Activated naive CD4-positive, alpha-beta T cell (primary cell): ENCODE measurements at places on chromosomes 13 and 19.

- DNase-seq = no peak
Observed at GRCh38 chr19:18603255-18603957, 3.2 kb downstream of the CRLF1 start.

GRCh38 chr13:92896842-92897241 lies 329.8 kb upstream of the GPC6 start:
- DNase-seq = no peak

DNA sequence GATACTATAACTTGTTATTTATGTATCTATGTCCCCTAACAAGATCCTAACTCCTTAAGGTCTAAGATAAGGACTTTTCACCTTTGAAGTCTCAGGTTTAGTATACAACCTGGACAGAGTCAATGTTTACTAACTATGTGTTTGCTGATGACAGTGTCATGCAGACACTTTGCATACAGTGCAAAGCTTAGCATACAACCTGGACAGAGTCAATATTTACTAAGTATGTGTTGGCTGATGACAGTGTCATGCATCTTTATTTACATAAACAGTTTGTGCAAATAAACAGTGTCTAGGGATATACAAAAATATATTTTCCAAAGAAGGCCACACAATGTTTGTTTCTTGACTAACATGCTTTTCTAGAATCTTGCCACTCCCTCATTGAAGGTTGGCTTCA lies 34.7 kb downstream of the DCT start:
- no peak for DNase-seq

- peak; percentile 65 for DNase-seq
Observed at GRCh38 chr19:9584073-9584833, at the start of gene ZNF121. ZNF121 (minus strand) TSS chr19:9584504; CDS start chr19:9568097, 16,407 bp downstream.

DNA sequence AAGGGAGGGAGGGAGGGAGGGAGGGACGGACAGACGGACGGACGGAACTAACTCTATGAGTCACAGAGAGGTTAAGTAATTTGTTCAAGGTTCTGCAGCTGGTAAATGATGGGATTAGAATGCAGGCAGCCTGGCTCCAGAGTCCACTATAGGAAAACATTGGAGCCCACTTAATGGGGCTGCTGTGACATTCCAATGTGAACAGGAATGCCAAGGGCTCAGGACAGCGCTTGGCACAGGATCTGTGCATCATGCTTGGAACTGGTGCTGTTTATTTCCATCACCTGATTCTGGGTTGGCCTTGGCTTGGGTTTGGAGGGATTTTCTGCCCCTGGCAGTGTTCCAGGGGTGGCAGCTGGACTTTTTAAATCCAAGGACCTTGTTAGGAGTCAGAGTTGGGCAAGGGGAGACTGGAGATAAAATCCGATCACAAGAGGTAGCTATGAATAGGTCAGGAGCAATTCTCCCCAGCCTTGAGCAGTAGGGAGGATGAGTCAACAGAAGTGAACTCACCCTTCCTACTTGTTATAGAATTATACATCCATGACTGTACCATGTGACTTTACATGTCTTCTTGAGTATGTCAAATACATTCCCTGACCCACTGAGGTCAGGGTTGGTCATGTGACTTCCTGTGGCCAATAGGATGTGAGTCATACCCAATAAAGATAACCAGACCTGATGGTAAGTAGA lies 7.8 kb upstream of the HIF3A start:
- no peak for DNase-seq

DNA sequence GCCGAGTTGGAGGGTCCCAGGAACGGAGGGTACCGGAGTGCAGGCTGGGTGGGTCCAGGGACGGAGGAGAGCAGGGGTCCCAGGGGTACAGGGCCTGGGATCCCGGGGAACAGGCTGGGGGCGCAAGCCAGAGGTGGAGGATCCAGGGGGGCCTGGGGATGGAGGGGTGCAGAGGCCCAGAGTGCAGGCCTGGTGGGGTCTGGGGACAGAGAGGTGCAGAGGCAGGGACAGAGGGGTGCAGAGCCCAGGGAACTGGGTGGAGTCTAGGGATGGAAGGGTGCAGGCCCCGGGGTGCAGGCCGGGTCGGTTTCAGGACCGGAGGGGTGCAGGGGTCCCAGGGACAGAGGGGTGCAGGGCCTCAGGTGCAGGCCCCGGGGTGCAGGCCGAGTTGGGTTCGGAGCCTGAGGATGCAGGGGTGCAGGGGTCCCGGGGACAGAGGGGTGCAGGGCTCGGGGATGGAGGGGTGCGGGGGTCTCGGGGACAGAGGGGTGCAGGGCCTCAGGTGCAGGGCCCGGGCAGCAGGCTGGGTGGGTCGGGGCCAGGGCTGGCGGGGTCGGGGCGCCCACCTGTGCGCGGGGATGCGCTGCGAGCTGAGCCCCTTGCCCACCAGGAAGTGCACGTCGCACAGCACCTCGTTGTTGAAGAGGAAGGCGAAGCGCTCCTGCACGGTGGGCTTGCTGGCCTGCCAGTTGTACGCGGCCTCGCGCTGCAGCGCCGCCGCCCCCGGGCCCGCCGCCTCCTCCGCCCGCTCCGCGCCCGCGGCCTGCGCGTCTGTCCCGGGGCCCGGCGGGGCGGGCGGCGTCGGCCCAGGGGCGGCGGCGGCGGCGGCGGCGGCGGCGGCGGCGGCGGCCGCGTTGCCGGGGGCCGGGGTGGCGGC lies 545 bp downstream of the BTBD2 start:
- no peak for DNase-seq

DNA sequence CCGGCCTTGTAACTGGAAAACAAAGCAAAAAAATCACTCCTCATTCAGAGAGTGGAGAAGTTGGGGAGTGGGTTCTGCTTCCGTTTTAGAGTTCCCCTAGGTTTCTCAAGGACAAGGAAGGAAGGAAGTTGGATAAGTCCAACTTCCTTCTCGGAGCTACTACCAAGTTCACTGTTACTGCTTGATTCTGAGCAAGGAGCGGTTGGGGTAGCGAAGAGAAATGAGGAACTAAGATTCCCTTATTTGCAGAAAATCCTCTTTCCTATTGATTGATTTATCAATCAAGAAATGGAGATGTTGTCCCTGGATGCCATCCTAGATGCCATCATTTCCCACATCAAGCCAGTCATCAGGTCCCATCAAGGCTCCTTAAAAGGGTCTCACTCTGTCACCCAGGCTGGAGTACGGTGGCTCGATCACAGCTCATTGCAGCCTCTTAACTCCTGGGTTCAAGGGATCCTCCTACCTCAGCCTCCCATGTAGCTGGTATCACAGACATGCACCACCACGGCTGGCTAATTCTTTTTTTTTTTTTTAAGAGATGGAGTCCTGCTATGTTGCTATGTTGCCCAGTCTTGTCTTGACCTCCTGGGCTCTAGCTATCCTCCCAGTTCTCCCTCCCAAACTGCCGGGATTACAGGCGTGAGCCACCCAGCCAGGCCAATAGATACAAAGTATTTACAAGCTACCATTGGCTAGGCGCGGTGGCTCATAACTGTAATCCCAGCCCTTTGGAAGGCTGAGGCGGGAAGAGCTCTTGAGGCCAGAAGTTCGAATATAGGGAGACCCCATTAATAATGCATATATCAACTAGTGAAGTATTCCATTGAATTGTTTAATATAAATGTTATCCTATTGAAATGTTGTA lies 809 bp upstream of the B9D2 start:
- no peak for DNase-seq

- DNase-seq = no peak
Observed at GRCh38 chr13:42893214-42893671, 98.8 kb downstream of the EPSTI1 start.

- no peak for DNase-seq
Observed at GRCh38 chr13:44746690-44747089, 170.6 kb upstream of the TSC22D1 start.

- no peak for DNase-seq
Observed at GRCh38 chr13:43411741-43412140, 375.0 kb downstream of the ENOX1 start.

- DNase-seq = no peak
Observed at GRCh38 chr13:78524936-78525335, 78.4 kb downstream of the POU4F1 start.

DNA sequence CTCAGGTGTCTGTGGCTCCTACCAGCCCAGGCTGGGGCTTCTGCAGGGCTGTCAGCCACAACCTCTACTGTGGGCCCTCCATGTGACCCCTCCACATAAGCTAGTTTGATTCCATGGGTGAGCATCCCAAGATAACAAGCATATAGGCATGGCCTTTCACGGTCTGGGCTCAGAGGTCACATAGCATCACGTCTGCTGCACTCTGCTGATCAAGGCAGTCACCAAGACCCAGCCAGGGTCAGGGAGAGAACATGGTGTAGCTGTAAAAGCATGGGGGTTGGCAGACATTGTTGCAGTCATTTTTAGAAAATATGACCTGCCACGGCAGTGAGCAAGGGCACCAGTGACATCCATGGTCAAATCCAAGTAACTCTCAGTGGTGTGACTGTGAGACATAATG lies 698.8 kb downstream of the UQCRFS1 start:
- no peak for DNase-seq

DNA sequence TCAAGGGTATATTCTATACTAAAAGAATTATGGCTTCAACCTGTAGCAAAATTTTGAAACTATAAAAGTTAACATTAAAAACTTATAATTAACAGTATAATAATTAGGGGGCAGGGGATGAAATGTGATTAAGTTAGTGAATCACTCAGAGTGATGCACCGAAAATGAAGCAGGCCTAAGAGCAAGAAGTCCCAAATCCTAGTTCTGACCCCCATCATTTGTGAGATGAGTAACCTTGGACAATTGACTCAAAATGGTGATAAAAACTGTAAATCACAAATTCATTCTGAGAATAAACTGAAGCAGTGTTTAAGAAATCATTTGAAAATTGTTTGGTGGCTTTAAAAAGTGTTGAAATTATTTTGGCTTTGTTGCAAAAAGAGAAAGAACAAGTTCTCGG lies 56.8 kb downstream of the KLF12 start:
- DNase-seq = no peak

DNA sequence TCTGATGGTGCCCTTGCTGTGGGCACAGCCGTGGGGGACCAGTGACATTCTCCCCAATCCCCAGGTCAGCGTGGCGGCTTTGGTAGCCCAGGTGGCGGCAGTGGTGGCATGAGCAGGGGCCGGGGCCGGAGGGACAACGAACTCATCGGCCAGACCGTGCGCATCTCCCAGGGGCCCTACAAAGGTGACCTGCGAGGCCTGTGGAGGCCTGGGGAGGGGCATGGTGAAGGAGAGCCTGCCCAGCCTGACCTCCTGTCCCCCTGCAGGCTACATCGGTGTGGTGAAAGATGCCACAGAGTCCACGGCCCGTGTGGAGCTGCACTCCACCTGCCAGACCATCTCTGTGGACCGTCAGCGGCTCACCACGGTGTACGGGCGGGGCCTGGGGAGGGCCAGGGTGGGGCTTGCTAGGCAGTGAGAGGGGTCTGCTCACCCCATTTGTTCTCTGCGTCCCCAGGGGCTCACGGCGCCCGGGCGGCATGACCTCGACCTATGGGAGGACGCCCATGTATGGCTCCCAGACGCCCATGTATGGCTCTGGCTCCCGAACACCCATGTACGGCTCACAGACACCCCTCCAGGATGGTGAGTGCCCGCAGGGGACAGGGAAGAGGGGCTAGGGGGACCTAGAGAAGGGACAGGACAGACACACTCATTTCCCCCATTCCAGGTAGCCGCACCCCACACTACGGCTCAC lies 7.7 kb upstream of the TIMM50 start:
- no peak for DNase-seq

GRCh38 chr19:10582091-10582490 lies 5.0 kb downstream of the AP1M2 start:
- no peak for DNase-seq

DNA sequence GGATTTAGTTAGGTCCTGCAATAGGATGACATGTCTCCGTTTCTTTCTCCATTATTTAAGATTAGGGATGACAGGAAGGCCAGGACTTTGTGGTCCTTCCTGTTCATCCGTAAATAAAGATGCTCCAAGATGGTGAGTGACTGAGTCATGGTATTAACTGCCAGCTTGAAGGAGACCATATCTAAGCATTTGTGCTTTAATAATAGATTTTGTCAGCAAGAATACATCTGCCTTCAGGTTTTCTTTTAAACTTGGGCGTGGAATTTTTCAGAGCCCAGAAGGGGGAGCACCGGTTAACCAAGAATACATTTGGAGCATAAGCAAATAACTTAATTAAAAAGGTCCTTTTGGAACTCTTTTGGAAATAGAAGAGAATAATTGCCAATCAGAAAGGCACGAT lies 68.2 kb downstream of the ARHGAP35 start:
- no peak for DNase-seq

DNA sequence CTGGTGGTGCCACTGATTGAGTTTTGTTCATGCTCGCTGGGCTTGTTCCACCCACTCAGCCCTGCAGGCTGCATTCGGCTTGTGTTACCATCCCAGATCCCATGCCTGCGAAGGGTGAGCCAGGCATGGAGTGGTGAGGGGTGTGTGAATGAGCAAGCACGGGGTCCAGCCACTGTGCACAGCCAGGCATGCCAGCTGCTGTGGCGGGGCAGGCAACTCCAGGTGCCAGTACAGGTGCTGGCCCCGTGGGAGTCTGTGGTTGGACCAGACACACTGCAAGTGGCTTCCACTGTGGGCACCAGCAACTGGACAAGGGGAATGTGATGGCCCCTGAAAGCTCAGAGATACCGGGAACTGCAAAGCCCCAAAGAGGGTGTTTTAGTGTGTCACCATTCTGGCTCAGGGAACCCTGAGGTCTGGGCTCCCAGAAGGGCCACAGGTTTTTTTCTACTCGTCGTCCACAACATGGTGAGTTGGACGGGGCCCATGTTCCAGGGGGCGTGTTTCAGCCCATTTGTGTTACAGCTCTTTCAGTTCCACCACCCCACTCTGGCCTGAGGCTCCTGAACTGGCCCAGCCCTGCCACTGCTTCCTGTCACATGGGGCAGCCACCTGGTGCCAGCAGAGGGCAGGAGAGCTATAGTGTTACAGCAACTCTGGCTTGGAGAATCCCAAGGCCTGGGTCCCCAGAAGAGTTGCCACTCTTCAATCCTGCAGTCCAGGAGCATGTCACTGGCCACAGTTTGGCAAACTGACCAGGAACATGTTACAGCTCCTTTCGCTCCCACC lies 217.0 kb upstream of the OBI1 start:
- DNase-seq = no peak

GRCh38 chr19:39372047-39372802 lies 18.7 kb downstream of the PAF1 start:
- no peak for DNase-seq

- DNase-seq = no peak
Observed at GRCh38 chr13:64753233-64754000, 2476.7 kb downstream of the PCDH9 start.

- DNase-seq = no peak
Observed at GRCh38 chr19:51726049-51726448, 2.3 kb upstream of the HAS1 start.

DNA sequence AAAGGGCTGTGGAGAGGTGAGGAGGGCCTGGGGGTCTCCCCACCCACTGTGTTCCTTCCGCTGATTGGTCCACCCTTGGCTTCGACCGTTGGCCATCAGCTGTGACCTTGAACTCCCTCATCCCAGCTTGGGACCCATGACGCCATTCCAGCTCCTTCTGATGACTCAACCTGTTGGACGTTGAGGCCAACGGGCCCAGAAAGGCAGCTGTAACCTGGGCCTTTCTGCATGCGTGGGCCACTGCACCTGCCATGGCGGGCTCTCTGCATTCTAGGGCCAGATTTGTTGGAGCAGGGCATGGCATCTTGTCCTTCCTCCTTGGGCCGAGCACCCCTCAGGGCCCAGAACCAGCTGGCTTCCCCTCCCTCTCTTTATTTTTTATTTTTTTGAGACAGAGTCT lies 30.2 kb downstream of the PEX11G start:
- DNase-seq = no peak

GRCh38 chr13:83667606-83668005 lies 214.7 kb downstream of the SLITRK1 start:
- no peak for DNase-seq
